Activated CD8-positive, alpha-beta memory T cell treated with anti-CD3 and anti-CD28 coated beads for 1 hour (primary cell): ENCODE measurements at places on chromosomes 7 and 10.

DNA sequence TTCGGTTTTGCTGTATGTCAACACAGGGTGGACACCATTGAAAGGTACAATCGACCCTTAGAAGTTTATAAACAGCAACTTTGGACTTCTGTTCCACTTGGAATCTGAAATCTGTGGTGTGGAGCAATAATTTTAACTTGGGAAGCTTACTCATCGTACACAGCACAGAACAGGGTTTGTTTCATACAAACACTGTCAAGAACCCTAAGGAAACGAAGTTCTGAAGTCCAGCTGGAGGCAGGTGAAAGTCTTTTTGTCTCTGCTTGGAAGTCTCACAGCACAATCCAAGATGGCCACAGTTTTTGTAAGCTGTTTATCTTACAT, 31.5 kb downstream of the NMT2 start:
- no peak for DNase-seq

DNA sequence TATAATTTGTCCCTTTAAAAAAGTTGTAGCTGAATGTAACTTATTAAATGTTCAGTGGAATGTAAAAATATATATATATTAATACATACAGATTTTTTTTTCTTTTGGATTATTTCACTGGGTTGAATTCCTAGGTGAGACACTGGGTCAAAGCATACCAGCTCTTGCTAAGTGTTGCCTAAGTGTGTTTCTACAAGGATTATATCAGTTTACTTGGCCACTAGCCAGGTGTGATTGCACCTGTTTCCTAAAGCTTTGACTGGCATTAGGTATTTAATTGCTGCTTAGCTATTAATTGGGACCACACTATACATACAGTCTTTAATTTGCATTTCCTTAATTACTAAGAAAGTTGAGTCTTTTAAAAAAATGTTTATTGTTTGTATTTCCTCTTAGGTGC, 5.5 kb upstream of the ELOVL3 start:
- DNase-seq: no peak

DNA sequence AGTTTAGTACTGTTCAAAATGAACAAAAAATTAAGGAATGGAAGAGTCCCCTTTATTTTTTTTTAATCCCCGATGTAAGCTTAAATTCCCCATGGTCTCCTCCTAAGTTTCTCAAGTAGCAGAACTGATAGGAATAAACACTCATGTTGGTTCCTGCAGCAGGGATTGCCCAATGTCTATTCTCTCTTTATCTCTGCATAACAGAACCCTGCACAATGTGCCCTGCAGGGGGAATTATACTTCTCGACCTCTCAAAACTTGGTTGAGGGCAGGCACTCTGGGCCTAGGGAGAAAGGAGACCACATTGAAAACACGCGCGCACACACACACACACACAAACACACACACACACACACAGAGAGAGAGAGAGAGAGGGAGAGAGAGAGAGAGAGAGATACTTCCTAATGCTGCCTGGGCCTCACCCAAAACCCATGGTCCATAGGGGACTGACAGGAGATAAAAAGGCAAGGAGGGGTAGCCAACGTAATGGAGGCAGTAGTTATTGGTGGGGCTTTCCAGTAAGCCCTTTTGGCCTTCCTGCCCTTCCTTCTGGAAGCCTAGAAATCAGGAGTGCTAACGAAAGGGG, 22.7 kb downstream of the JAZF1 start:
- no peak for DNase-seq

DNA sequence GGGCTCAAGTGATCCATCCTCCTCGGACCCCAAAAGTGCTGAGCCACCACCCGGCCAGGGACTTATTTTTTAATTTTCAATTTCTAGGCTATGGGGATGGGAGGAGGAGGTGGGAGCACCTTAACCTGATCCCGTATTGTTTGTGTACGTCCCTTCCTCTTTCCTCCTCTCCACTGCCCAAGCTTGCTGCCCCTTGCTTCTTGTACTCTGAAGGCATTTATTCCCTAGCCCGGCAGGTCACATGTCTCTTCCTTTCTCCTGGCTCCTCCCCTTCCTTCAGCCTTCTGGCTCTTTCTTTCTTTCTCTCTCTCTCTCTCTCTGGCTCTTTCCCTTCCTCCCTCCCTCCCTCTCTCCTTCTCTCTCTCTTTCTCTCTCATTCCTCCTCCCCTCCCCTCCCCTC, 56.0 kb downstream of the COL26A1 start:
- no peak for DNase-seq

DNA sequence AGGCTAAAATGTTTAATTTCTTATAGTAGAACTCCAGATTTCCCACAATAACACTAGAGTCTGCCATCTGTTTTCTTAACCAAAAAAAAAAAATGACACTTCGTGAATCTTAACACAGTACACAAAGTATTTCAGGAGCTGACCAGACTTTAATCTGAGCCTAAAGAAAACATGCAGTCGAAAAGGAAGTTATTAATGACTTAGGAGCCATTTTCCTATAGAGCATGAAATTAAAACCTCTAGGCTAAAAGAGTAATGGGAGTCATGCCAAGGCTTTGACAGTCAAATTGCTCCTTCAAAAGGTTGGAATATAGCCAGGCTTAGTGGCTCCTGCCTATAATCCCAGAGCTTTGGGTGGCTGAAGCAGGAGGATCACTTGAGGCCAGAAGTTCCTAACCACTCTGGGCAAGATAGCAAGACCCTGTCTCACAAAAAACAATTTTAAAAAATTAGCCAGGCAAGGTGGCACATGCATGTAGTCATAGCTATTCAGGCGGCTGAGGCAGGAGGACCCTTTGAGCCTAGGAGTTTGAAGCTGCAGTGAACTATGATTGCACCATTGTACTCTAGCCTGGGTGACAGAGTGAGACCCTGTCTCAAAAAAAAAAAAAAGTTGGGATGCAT, 13.6 kb downstream of the MICU1 start:
- DNase-seq: no peak

DNA sequence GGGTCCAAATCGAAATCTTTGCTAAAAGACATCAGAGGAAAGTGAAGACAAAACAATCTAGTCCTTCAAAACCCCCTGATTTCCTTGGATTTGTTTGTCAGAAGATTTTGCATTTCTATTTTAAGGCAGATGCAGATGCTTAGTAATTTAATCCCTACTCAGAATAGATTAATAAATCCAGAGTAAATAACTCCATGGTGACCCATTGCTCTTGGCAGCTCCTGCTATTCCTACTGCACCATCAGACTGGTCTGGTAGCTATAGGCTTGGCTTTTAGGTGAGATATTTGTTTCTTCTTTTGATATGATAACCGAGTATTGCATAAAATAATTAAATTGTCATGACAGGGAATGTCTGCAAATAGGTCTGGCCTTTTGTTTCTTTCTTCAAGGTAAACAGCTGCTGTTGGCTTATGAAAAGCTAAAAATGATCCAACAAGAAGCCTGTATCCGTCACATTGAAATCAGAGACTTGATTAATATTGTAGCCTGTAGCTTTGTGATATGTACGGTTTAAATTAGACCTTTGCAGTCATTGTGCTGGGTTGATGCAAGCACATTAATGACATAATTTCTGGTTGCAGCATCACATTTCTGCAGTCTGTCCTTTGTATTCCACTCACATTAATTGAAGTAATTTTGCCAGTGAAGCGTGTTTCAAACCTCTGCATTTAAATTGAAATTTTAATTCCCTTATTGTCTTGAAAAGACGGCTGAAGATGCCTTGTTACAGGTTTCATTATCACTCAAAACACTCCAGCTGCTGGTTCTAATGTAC, 40.7 kb downstream of the EXOC4 start:
- DNase-seq: no peak

DNA sequence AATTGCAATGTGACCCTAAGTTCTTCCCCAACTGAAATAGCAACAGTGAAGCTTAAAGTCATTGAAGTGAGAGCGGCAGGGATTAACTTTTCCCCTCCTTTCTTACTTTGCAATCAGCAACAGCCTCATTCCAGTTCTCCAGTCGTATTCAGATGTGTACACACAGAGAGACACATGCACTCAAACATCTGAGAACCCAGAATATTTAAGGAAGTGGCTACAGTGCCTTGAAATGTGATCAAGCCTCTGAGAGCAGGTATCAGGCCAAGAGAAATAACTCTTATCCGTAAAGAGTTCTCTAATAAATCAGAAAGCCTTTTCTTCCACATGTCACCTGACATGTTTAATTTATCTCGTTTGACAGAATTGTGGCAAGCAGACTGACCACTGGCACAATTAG, 388.9 kb upstream of the NPVF start:
- DNase-seq: no peak

DNA sequence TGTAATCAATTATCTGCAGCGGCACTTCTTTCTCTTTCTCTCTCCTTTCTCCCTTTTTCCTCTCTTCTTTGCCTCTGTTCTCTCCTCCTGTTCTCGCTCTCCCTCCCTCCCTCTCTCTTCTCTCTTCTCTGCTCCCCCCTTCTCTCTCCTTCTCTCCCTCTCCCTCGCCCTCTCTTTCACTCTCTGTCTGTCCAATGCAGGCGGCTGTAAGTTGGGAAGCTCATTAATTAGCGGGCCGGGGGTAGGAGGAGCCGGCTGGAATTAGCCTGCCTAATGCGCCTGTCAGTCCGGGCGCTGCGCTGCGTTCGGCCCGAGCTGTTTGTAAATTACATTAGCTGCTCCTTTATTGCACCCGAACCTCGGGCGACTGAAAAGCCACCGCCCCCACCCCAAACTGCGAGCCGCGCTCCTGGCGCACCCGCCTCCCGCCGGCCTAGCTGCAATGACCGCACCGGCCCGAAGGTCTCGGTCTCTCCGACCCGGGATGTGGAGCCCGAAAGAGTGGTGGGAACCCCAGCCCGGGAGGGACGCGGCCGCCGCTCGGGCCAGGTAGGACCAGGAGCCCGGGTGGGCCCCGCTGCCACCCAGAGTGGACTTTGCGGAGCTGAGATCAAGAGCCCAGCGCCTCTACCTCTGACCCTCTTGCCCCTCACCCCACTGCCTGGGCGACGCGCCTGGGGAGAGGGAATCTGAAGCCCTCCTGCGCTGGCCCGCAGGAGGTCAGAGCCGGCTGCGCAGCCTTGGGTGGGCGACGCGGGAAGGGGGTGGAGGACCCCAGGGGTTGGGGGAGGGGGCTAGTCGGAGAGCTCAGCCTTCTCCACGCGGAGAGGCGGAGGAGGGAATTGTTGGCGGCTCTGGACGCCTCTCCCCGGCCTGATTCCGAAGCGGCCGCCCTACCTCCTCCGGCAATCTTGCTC, at the start of gene LBX1:
Gene LBX1 (minus strand): TSS at position 198 of the 917 bp plus-strand sequence. CDS start 648 bp downstream, outside the sequence.
- no peak for DNase-seq
